Activated T-cell treated with anti-CD3 and anti-CD28 coated beads for 48 hours (primary cell): ENCODE measurements at places on chromosomes 2 and 18.

GRCh38 chr2:68943581-68944568, 8.8 kb downstream of the GKN2 start:
- peak; percentile 23 for DNase-seq

- DNase-seq = no peak
Measured at GRCh38 chr18:60145776-60146175, 226.8 kb downstream of the MC4R start.

DNA sequence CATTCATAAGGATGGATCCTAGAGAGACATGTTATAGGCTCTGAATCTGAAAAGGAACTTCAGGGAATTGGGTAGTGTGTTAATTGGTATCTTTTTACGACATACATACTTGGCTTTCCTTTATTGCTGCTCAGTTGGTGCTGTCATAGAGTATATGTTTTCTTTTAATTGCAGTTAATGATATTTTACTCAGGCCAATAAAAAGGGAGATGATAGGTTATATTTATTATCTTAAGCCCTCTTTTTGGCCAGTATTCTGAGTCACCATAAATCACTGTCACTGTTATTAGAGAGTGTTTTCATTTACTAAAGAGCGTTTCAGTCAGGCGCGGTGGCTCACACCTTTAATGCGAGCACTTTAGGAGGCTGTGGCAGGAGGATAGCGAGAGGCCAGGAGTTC, 47.6 kb downstream of the RALBP1 start:
- DNase-seq = no peak

DNA sequence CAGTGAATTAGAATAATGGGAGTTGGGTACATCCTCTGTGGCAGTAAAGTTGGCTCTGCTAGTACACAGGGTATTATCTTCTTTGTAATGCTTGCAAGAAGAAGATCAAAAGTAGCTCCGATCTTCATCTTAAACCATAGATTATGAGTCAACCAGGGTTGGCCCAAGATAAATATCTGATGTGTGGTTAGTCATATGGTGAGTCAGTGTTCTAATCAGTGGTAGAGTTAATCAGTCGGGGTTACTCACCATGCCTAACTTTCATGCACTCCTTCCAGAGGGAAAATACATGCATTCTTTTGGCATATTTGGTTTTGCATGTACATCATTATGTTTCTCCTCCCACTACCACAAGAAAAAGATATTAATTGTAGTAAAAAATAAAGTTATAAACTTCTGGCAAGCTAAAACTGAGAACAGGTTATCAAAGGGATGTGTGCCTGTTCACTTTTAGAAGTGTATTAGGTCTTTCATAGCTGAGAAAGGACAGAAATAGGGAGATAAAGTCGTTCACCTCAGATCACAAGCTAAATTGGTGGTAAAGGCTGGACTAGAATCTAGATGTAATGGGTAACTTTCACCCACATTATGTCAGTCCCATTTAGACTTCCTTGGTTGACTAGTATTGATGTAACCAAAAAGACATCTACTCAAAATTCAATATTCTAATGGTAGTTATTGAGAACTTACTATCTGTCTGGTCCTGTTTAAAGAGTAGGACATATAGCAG, 684.4 kb downstream of the IRS1 start:
- no peak for DNase-seq

- no peak for DNase-seq
Measured at GRCh38 chr2:86216575-86217555, 17.6 kb downstream of the MRPL35 start.
